ENCODE measurements at places on chromosomes 13 and 19.

DNA sequence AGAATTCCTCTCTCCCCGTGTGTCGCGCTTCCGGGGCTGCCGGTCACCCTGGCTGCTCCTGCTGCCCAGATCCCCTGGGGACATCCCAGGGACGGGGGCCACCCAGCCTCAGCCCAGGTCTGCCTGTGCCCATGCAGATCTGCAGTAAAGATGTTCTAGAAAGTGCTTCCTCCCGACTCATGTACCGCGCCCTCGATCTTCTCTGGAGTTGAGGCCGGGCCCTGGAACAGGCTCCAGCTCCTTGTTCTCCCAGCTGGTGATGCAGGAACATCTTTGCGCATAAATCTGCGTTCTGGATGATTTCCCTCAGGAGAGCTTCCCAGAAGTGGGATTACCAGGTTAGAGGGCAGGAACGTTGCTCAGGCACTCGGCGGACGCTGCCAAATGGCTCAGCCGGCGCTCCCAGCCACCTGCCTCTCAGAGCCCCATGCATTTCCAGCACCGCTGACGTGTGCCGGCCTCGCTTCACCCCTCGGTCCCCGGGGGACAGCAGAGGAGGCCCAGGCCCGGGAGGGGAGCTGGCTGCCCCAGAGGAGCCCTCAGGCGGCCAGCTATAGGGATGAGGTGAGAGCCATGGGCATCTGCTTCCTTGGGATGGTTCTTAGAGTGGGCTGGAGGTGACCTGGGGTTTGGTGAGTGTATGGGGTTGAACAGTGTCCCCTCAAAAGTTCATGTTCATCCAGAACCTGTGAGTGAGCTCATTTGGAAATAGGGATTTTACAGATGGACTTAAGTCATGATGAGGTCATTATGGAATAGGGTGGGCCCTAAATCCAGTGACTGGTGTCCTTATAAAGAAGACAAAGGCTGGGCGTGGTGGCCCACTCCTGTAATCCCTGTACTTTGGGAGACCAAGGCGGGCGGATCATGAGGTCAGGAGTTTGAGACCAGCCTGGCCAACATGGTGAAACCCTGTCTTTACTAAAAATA is 42.6 kb downstream of the CRTC1 start:
- no peak for DNase-seq

DNA sequence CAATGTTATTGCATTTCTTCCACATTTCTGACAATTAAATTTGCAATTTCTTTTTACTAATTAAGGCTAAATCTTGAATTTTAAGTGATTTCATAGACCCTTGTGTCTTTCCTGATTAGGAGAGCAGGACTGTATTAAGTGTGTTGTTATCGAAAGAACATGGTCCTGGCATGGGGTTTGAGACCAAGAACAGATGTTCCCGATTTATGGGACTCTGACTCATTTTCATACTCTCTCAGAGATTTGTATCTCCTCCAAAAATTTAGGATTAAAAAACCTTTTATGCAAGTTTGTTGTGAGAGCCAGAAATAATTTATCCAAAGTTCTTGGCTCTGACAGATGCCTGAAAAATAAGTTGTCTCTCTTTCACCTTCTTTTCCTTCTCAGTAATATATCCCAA is 589.3 kb upstream of the ARGLU1 start:
- no peak for DNase-seq

- no peak for DNase-seq
Observed at GRCh38 chr13:100789968-100790367, 115.4 kb upstream of the TMTC4 start.

- no peak for DNase-seq
Observed at GRCh38 chr13:114143806-114144605, 11.6 kb upstream of the RASA3 start.

DNA sequence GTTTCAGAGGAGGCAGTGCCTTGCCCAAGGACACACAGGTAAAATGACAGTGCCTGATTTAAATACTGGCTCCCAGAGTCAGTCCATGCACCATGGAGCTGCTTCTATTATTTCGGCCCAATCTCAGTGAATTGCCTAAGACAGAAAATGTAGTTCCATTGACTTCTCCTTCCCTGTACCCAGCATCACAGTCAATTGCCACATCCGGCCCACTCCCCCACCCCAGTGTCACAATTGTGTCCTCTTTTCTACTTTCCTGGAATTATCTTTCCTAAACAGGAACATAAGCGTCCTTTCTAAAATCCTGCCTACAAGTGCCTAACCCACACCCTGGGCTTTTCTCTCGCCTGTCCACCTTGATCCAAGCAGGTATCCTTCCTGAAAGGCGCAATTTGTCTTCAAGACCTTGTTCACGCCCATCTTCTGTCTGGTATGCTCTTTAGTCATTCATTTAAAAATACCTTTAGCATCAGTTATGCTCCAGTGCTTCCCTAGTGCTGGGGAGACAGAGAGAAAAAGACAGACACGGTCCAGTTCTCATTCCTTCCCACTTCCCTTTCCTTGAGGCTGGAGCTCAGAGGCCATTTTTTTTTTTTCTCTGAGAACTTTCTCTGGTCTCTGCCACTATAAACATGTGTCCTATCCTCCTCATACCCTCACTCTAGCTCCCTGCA is 411.4 kb downstream of the LIG4 start:
- DNase-seq: no peak

- no peak for DNase-seq
Observed at GRCh38 chr13:42762251-42762650, 19.1 kb upstream of the FAM216B start.

DNA sequence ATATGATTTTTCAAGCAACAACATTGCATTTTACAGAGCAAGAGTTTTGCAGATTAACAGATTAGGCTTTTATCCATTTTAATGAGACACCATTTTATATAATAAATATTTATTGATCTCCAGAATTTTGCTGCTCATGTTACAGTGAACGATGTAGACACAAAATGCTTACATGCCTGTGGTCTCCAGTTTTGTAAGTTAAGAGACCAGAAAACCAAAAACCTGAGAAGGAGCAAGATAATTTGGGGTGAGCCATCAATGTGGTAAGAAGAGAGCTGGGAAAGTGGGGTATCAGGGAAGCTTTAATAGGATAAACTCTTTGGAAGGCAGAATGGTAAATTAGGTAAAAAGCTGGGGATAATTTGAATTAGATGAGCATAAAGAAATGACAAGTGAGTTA is 2100.5 kb upstream of the PCDH20 start:
- no peak for DNase-seq

- DNase-seq: no peak
Observed at GRCh38 chr13:98310485-98311199, 133.6 kb upstream of the RNF113B start.

All from activated CD8-positive, alpha-beta memory T cell treated with anti-CD3 and anti-CD28 coated beads for 4 hours (primary cell).